ENCODE measurements at places on chromosomes 4 and X. TPM values are rescaled to one million over a fixed set of nuclear protein-coding genes. Genes with fewer than 3 reads are reported as not detected.

MAGEA1 gene
- not detected for total RNA-seq

STK32B gene
- total RNA-seq, result not detected

NAP1L5 gene
- total RNA-seq, result 2.6 TPM

SMAD1 gene
- not detected for total RNA-seq

CENPE gene
- total RNA-seq, result 2.4 TPM

HELT gene
- not detected for total RNA-seq

RTL9 gene
- total RNA-seq, result not detected

HS6ST2 gene
- total RNA-seq, result not detected

BEND4 gene
- 14.1 TPM for total RNA-seq

RTL5 gene
- 2.9 TPM for total RNA-seq

TGIF2LX gene
- not detected for total RNA-seq

RADX gene
- total RNA-seq, result 8.5 TPM

DDX3X gene
- total RNA-seq, result 225 TPM

GPAT3 gene
- total RNA-seq, result 0.76 TPM

- no peak for DNase-seq
These were observed 17.9 kb upstream of the PPP2R3B start for GRCh38 chrX:404656-405055.

GRCh38 chr4:6241062-6241845, 28.4 kb upstream of the WFS1 start:
- DNase-seq, result no peak

- DNase-seq, result no peak
These were observed 106.9 kb downstream of the SORCS2 start for GRCh38 chr4:7299010-7299907.

DNA sequence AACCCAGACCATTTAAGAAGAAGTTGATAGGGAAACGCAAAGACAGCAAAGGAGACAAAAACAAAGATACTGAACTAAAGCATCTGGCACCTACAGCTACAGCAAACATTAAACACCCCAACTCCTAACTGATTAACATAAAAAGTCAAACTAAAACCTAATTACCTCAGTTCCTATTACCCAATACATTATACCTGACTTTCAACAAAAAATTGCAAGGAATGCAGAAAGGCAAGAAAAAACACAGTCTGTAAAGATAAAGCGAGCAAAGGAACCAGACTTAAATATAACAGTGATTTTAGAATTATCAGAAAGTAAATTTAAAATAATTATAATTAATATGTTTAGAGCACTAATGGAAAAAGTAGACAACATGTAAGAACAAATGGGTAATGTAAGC, 9.4 kb upstream of the FMR1 start:
- DNase-seq, result no peak

GRCh38 chrX:19772822-19773628, 114.4 kb downstream of the SH3KBP1 start:
- DNase-seq, result no peak

DNA sequence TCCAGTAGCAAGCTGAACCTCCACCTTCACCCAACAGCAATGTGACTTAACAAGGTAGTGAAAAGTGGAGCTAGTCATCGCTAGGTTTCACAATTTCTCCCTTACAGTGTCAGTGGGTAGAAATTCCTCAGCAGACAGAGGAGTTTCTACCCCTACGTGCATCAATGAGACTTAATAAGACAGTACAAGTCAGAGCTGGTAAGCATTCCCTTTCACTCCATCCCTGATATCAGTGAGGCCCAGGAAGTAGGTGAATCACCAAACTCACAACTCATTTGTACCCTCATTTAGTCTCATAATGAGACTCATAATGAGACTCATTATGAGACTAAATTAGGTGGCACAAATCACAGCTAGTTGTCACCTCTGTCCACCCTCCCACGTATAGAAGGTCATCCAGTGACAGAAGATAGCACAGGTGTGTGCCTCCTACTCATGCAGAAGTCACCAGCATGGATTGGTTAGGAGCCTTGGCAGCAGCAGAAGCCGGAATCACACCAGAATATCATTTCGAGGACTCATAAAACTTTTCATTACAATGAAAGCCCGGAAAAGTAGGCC, 50.8 kb upstream of the NUDT10 start:
- no peak for DNase-seq

- DNase-seq, result no peak
These were observed 35.8 kb downstream of the CHRDL1 start for GRCh38 chrX:110759785-110760184.

GRCh38 chrX:10512741-10513140, 107.6 kb downstream of the MID1 start:
- no peak for DNase-seq

- no peak for DNase-seq
These were observed 116.7 kb upstream of the PDE5A start for GRCh38 chr4:119745351-119745750.

DNA sequence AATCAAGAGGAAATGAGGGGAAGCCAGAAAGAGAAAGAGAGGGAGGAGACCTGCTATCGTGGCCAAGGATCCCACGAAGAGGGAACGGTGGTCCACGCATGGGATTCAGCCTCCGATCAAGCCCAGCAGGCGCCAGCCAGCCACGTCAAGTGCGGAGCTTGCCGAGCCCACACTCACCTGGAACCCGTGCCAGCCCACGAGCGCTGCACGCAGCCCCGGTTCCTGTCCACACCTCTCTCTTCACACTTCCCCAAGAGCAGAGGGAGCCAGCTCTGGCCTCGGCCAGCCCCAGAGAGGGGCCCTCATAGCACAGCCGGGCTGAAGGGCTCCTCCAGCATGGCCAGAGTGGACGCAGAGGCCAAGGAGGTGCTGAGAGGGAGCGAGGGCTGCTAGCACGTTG, 795.1 kb upstream of the GRIA3 start:
- no peak for DNase-seq

DNA sequence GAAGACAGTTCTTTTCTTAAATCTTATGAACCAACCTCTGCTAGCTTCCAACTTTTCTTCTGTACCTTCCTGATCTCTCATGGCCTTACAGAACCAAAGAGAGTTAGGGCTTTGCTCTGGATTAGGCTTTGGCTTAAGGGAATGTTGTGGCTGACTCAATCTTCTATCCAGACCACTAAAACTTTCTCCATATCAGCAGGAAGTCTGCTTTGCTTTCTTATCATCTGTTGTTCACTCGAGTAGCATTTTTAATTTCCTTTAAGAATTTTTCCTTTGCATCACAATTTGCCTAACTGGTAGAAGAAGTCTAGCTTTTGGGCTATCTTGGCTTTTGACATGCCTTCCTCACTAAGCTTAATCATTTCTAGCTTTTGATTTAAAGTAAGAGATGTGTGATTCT, 167.0 kb downstream of the TBCK start:
- no peak for DNase-seq

- no peak for DNase-seq
These were observed 153.4 kb downstream of the FSTL5 start for GRCh38 chr4:162010362-162010761.

GRCh38 chrX:38699121-38699520, 102.1 kb upstream of the MID1IP1 start:
- DNase-seq, result no peak

DNA sequence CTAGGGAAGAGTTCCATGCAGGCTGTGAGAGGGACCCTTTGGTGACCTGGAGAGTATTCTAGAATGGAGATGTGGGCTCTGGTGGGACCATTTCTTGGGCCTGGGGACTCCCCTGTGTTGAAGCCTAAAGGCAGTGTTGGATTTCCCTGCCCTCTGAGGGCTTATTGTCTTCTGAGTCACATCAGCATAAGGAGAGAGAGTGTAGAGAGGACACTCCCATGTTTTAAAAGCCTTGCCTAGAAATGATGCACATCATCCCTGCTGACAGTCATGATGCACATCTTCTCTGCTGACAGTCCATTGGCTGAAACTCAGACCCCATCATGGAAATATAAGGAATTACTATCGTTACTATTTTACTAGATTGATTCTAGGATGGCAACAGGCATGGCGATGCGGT, 51.9 kb downstream of the FAM114A1 start:
- no peak for DNase-seq

- DNase-seq, result no peak
These were observed 134.8 kb downstream of the AFAP1 start for GRCh38 chr4:7804756-7805385.

DNA sequence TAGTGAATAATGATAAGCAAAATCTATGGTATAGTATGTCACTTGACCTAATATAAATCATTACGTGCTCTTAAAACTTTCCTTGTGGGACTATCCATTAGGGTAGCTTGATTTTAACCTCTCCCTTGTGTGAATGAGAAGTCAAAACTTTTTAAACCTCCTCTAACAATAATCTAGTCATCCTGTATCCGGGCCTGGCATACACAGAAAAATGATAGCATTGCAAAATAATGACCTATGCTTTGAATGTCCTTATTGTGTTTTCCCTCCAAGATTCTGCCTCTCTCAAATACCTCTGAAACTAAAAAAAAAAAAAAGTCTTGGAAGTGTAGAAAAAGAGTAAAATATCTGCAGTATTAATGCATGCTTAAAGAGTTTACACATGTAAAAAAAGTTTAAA, 250.0 kb upstream of the NDST3 start:
- no peak for DNase-seq

DNA sequence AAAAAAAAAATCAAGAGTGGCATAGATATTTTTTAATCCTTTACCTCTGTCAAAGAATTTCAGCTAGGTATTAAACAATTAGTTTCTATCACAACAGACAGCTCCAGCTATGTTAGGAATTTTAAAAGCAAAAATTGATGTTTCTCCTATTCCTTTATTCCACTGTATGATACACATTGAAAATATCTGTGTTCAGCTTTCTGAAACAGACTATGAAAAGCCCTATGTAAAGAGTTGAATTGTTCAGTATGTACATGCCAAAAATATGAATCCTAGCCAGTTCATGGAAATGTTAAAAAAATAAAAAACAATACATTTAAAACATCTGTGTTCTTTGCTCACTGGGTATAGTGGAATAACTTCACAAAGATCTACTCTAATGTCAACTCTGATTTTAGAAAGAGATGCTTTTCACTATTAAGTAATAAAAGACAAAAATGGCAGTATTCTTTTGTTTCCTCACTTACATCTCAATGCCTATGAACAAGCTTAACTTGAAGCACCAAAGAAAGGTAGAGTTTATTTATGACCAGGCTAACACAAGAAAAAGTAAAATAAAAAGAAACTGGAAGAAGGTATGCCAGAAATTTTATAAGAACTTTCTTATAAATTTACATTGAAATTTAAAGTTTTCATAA, 32.1 kb downstream of the FBXW7 start:
- DNase-seq, result no peak

GRCh38 chr4:98113012-98113411, 30.3 kb downstream of the STPG2 start:
- no peak for DNase-seq

DNA sequence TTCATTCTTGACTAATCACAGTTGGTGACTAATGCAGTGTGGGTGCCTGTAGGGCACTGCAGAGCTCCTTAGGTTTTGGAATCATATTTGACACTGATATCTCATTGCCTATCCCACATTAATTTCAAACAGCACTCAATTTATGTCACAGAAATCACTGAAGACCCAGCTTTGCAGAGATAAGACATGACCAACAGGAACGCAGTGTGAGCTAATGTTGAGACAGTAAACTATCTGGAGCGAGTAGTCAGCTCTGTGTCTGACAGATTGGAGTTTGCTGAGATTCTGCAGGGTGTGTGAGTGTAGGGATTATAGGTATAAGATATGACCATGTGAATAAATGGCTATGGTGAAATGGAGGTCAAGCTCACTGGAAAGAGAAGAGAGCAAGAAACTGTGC, 1586.1 kb upstream of the AGA start:
- no peak for DNase-seq

DNA sequence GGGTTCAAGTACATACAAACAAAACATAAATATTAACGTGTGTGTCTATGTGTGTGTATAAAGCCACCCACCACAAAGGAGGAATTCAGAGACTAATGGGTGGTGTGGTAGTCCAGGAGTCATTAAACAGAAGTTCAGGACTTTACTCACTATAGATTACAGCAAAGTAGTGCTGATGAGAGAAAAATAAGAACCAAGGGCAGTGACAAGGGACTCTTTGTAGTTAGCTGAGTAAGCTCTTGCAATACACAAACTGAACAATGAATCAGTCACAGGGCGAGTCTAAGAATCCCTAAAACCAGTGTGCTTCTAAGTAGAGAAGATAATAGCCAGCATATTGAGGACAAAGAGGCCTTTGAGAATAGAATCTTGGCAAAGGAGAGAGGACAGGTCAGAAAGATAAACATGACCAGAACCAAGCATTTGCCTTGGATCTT, 232.4 kb downstream of the PPP3CA start:
- DNase-seq, result no peak

- DNase-seq, result no peak
These were observed 8.6 kb upstream of the ZXDA start for GRCh38 chrX:57918750-57919436.

- no peak for DNase-seq
These were observed 145.7 kb downstream of the VSIG4 start for GRCh38 chrX:65894133-65894532.

GRCh38 chr4:31793907-31794306, 1073.7 kb downstream of the PCDH7 start:
- no peak for DNase-seq

DNA sequence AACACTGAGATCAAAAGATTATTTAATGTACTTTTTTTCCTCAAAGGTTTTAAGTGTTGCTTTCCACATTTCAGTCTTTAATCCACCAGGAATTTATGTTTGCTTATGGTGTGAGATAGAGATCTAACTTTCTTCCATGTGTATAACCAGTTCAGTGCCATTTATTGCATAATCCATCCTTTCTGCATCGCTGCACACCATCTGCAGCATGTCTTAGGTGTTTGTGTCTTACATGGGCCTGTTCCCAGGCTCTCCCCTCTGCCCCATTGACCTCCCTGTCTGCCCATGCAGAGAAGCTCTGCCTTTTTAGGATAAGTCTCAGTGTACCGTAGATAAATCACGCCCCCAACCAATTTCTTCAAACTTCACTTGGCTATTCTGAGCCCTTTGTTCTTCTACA, 30.3 kb downstream of the NSDHL start:
- no peak for DNase-seq
